B cell (primary cell): ENCODE measurements at places on chromosomes 6 and 20. TPM values are rescaled to one million over a fixed set of nuclear protein-coding genes. Genes with fewer than 3 reads are reported as not detected.

GRCh38 chr6:98484696-98485095 lies 349.7 kb upstream of the POU3F2 start:
- H3K36me3 ChIP-seq = no peaks in the 10 kb centered on the region
- no peaks in the 10 kb centered on the region for H3K4me1 ChIP-seq
- H3K4me3 ChIP-seq = no peak overlapping the region
- DNase-seq = no peak
- H3K27ac ChIP-seq = no peak overlapping the region
- no peaks in the 10 kb centered on the region for H3K27me3 ChIP-seq

DNA sequence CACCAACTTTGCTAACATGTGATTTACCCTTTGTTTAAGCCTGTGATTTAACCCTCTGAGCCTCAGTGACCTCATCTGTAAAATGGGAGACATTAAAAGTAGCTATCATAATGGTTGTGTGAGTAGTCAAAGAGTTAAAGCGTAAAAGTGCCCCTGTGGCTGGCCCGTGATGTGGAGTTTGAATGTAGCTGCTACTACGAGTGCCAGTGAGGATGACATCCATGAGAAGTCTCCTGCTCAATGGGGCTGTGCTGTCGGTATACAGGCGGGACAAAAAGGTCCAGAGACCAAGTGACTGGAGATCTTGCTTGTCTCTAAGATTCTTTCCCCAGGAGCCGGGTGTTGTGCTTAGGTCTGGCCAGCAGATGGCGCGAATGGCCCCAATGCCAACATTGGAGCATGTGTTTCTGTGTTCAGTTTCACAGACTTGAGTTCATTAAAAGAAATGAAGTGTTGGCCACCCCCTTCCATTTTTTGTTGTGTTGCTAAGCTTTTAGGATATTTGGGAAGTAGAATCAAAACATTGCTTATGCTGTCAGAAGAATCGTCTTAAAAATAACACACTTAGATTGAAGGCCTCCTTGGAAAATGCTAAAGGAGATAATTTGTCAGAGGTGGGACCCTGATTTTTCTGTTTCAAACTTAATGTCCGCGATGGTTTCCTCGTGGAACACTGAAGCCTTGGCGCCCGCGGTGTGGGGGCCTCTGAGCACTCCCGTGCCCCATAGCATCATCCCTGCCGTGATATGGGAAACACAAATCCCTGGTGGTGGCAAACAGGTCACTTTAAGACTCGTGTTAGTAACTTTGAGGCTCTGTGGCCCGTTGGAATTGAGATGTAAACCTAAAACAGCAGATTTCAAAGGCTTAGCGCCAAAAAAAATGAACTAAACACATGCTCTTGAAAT lies 9.3 kb upstream of the RBM38 start:
- H3K27ac ChIP-seq = no peak overlapping the region
- peak; percentile 88 for DNase-seq
- no peaks in the 10 kb centered on the region for H3K27me3 ChIP-seq
- no peaks in the 10 kb centered on the region for H3K4me1 ChIP-seq
- H3K36me3 ChIP-seq = no peaks in the 10 kb centered on the region

GRCh38 chr6:167485186-167485978 lies 160.5 kb downstream of the TTLL2 start:
- no peaks in the 10 kb centered on the region for H3K27me3 ChIP-seq
- H3K4me1 ChIP-seq = no peaks in the 10 kb centered on the region
- H3K4me3 ChIP-seq = no peak overlapping the region
- DNase-seq = peak; percentile 18
- no peaks in the 10 kb centered on the region for H3K36me3 ChIP-seq
- no peak overlapping the region for H3K27ac ChIP-seq

DNA sequence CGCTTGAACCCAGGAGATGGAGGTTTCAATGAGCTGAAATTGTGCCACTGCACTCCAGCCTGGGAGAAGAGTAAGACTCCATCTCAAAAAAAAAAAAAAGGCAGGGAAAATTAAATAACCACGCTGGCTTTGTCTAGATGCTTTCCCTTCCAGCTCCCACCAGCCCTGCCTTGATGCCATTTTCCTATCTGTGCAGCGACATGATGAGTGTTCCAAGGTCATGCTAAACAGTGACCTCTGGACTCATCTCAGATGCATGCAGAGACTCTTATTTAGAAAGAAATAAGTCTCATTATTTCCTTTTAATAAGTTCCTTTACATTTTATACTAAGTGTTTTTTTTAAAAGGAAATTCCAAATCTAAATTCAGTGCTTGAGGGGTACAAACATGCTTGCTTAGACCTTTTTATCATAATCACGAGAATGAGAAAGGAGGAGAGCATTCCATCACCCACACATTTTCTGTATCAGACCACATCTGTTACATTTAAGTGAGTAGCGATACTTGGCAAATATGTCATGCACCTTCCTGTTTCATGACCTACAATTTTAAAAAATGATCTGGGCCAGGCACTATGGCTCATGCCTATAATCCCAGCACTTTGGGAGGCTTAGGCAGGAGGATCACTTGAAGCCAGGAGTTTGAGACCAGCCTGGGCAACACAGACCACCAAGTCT lies 101.1 kb upstream of the RREB1 start:
- H3K4me1 ChIP-seq = no peaks in the 10 kb centered on the region
- H3K36me3 ChIP-seq = no peaks in the 10 kb centered on the region
- H3K27ac ChIP-seq = no peak overlapping the region
- H3K27me3 ChIP-seq = no peaks in the 10 kb centered on the region
- H3K4me3 ChIP-seq = no peak overlapping the region

GRCh38 chr6:160261991-160262680 lies 3.5 kb upstream of the SLC22A2 start:
- H3K36me3 ChIP-seq = no peaks in the 10 kb centered on the region
- H3K27me3 ChIP-seq = no peaks in the 10 kb centered on the region
- no peak overlapping the region for H3K27ac ChIP-seq
- no peak overlapping the region for H3K4me3 ChIP-seq
- no peak for DNase-seq

GRCh38 chr6:136037242-136037875 lies 185.9 kb downstream of the PDE7B start:
- H3K27me3 ChIP-seq = no peaks in the 10 kb centered on the region
- no peak overlapping the region for H3K4me3 ChIP-seq
- H3K27ac ChIP-seq = no peak overlapping the region
- H3K4me1 ChIP-seq = peaks cover 10% of the 10 kb centered on the region
- peak; percentile 28 for DNase-seq

GRCh38 chr20:2378893-2379292 lies 1.8 kb upstream of the TGM6 start:
- no peak overlapping the region for H3K27ac ChIP-seq
- DNase-seq = no peak
- no peaks in the 10 kb centered on the region for H3K27me3 ChIP-seq
- no peak overlapping the region for H3K4me3 ChIP-seq

CLVS2 gene
- not detected in 2 replicates for polyA plus RNA-seq

TRIM40 gene
- not detected in 2 replicates for polyA plus RNA-seq
